ENCODE measurements at places on chromosomes 11 and 22.

GRCh38 chr11:82807646-82808045 lies 74.0 kb upstream of the FAM181B start:
- DNase-seq, result no peak

DNA sequence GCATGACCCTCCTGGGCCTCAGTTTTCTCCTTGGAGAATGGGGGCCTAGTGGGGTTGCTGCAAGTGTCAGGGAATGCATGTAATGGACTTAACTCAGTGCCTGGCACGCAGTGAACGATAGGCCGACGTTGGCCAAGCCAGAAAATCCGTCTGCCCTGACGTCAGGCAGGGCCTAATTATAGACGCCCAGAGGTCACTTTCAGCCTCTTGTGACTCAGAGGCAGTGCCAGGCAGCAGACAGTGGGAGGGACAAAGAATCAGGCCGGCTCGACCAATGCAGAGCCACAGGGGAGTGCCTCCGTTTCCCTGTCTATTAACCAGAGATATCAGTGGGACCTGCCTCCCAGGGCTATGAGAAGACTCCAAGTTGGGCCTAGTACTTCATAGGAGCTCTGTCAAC lies 115.0 kb downstream of the MN1 start:
- DNase-seq, result no peak

GRCh38 chr11:65560555-65561418 lies 2.6 kb upstream of the LTBP3 start:
- no peak for DNase-seq

DNA sequence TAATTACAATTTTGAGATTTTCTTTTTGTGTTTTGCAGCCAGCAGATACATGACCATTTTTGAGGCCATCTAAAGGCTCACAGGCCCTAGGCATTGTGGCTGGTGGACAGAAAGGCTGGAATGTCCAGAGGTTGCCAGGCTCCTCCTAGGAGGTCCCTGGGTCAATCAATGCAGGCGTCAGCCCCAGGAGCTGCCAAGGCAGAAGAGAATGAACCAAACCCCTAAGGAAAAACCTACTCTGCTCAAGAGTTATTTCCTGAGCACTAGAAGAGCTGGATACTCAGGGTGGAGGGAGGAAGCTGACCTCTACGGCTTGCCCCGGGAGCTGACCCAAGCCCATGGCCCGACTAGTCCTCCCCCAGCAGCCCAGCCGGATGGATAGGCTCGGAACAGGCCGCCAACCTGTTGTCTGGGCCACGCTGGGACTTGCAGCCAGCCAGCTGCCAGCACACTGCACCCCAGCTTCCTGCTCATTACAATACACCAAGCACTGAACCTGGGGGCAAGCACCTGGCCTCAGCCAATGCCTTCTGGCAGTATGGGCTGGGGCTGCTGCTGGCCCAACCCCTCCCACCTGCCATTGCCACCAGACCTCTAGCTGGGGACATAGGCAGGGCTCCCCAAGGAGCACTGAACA lies 5.7 kb upstream of the SCGB1A1 start:
- no peak for DNase-seq
